HT-29 (cell line): ENCODE measurements at places on chromosomes 5 and 9.

DNA sequence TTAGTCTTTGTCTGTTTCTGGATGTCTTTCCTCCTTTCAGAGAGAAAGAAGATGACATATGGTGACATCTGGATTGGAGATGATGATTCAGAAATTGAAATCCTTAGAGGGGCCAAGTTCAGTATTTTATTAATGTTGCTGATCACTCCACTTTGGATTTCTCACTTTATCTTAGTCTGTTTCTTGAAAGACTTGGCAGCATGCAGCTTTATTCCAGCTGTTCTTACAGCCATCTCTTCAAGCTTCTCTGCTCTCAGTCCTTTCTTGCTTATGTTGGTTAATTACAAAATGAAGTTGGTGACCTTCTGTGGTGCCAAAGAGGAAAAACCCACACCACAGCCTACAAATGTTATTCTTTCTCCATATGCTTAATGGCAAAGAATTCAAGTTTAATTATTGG is 62.1 kb downstream of the SNCAIP start:
- no peak for DNase-seq

DNA sequence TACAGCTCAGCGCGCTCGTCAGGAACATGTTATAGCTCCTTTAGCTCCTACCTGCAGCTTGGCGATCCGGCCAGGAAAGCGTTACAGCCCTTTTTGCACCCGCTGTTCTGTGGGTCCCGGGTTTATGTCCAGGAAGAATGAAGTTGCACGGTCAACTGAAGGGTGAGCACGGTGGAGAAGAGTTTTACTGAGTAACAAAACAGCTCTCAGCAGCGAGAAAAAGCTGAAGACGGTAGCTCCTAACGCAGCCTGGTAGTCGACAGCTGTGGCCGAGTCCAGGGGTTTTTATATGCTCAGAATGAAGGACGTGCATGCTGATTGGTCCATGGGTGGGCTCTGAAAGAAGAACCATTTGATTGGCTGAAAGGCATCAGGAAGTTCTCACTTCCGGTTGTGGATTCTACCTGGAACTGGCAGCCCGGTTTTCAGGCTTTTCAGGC is 1830.1 kb upstream of the NUDT12 start:
- DNase-seq, result no peak

DNA sequence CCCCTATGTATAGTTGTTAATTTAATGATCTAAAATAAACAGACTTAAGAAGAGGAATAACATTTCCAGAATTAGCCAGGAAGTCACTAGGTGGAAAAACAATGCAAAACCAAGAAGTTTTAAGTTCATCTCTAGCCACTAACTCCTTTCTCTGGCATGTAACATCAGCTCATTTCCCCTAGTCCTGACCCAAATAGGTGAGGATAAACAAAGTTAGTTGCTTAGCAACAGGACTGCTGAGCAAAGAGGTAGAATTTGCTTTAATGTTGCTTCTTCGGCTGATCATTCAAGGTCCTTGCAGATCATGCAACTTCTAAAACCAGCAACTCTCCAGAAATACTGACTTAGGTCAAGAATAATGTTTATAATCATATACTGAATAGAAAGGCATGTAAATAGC is 675.8 kb downstream of the CETN3 start:
- no peak for DNase-seq

- DNase-seq, result no peak
These were observed 49.2 kb upstream of the ACO1 start for GRCh38 chr9:32334916-32335895.

DNA sequence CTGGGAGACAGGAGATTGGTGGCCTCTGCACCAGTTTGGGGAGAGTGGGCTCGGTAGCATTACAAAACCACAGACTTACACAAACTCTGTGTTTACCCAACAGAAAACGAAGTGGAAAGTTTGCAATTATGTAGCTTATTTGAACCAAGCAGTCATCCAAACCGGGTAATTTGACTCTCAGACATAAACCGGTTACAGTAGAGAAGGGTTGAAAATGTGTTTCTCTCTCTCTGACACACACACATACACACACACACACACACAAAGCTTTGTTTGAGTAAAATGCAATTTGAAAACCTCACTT is 97.1 kb upstream of the ZNF608 start:
- DNase-seq, result no peak

DNA sequence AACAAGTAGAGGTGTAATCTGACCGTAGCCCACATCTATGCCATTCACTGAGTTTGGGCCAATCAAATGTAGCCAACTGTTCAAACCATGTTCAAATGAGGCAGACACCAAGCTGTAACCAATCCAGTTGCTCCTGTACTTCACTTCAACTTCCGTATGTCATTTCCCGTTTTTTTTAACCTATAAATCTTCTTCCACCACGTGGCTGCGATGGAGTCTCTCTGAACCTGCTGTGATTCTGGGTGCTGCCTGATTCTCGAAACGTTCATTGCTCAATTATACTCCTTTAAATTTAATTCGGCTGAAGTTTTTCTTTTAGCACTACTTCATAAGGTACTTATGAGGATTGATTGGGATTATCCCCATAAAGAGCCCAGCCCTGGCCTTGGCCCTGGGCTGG is 179.7 kb downstream of the PIK3R1 start:
- no peak for DNase-seq

- DNase-seq, result no peak
These were observed 34.4 kb downstream of the CFAP90 start for GRCh38 chr5:7816535-7816901.

- DNase-seq, result no peak
These were observed 3.2 kb downstream of the IRX2 start for GRCh38 chr5:2748179-2748860.

GRCh38 chr9:126550891-126551351 is 62.8 kb upstream of the LMX1B start:
- no peak for DNase-seq

DNA sequence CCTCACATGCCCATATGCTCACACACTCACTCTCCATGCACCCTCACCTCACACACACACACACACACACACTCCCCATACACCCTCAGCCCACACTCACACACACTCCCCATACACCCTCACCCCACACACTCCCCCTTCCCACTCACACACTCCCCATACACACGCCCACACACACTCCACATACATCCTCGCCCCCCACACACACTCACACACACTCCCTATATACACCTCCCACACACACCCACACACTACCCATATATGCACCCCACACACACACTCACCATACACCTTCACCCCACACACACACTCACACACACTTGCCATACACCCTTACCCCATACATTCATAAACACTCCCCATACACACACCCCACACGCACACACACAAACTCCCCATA is 550.7 kb upstream of the DAP start:
- no peak for DNase-seq

DNA sequence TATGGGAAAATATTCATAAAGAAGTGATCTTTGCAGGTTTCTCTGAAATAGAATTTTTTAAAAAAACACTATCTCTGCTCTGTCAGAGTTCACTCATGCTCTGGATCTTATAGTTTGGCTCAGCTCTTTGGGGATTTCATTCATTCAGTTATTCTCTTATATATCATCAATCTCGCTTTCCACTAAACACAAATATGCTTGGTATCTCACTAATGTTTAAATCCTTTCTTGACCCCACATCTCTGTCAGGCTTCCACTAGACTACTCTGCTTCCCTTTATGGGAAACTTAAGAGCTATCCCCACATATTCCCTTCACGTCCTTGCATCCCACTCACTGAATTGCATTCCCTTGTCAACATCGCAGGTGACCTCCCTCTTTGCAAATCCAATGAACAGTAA is 396.1 kb downstream of the ENC1 start:
- DNase-seq, result no peak

DNA sequence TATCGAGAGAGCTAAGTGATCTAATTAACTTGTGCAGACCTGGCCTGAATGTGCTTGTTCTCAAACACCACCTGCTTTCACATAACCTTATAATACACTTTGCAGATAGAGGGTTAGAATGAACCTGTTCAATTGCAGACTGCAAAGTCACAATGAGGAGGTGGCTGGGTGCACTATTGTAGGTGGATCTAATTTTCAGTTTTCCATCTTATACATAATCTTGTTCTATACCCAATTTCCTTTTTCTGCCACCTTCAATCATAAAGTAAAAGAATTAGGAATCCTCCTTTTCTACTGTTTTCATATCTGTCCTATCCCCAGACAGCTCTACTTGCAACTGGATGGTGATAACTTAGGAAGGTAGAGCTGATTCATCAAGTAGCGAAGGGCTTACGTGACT is 68.8 kb upstream of the APC start:
- DNase-seq, result no peak

DNA sequence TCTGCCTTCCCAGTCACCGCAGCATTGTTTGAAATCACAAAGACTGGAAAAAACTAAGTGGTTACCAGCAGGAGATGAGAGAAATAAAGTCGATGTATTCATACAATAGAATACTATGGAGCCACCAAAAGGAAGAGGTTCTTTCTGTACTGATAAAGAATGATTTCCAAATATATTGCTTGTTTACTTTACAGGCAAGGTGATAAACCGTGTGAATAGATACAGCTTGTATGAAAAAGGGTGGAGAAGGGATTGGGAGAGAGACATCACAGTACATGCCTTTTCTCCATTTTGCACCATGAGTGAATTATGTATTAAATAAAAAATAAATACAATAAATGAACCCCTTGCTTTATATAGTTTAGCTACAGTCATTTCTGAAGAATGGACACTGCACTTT is 91.7 kb downstream of the RFK start:
- no peak for DNase-seq

DNA sequence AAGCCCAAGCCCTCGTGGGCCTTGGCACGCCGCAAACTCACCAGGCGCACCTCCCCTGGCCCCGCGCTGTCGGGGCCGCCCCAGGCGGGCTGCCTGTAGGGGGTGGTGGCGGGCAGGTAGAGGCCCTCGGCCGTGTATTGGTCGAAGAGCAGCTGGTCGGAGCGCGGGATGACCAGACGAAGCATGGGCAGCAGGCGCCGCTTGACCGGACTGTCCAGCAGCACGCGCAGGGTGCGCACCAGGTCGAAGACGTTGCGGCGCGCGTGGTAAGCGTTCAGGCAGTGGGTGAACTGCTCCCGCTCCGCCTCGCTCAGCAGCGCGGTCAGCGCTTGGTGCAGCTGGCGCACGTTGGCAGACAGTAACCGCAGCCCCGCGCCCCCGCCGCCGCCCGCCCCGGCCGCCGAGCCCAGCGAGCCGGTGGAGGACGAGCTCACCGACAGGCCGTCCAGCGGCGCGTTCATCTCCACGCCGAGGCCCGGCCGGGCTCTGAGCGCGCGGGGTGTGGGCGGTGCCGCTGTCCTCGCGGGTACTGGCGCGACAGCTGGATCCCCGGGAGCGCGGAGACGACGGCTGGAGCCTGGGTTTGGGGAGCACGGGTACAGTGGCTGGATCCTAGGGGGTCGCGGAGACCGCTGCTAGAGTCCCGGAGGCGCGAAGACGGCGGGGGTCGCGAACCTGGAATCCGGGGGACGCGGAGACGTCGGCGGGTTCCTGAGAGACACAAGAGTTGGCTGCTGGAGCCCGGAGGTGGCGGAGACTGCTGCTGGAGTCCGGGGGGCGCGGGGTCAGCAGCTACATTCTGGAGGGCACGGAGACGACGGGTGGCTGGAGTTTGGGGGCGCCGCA is 709 bp downstream of the WHRN start:
- DNase-seq, result no peak

DNA sequence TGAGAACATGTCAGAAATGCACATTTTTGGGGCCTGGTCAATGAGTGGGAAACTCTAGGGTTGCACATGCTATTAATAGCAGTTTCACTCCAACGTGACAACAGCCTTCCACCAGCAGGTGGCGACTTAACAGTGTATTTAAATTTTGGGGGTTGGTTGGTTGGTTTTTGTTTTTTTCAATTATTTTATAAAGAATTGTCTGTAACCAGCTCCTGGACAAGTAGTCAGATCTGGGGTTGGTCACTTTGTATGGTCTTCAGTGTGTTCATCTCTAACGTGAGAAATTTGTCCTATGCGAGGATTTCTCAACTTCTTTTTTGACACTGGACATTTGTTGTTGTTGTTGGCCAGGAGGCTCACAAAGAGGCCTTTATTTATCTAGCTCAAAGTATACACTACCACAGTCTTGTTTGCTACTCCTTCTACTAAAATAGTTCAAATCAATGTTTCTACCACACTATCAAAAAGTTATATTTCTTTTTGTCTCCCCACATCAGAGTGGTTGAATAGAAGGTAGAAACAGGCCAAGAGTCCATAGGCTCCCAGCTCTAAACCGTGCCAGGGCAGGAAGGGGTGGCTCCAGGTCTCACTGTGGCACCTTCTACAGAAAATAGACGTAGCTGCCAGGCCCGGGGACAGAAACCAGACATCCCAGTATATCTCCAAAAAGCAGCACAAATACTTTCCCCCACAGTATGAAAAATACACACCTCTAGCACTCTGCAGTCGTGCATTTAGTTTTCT is 110.4 kb downstream of the TRPM6 start:
- DNase-seq, result peak; percentile 60

GRCh38 chr9:30120666-30121065 is 2263.8 kb upstream of the ACO1 start:
- no peak for DNase-seq

DNA sequence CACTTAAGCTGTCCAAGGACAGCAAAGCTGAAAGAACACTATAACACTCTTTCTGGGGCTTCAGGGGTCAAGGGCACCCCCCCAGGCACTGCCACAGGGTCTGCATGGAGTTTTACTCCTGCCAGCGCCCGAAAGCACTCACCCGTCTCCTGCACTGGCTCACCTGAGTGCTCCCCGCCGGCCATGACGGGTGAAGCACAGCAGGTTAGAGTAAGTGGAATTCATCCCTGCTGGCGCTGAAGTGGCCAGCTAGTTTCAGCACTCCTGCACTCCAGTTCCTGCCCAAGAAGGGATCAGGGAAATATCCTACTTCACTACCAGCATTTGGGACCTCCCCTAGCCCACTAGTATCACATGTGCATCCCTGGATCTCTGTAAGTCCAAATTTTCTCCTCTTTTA is 516.0 kb downstream of the ZNF608 start:
- no peak for DNase-seq

DNA sequence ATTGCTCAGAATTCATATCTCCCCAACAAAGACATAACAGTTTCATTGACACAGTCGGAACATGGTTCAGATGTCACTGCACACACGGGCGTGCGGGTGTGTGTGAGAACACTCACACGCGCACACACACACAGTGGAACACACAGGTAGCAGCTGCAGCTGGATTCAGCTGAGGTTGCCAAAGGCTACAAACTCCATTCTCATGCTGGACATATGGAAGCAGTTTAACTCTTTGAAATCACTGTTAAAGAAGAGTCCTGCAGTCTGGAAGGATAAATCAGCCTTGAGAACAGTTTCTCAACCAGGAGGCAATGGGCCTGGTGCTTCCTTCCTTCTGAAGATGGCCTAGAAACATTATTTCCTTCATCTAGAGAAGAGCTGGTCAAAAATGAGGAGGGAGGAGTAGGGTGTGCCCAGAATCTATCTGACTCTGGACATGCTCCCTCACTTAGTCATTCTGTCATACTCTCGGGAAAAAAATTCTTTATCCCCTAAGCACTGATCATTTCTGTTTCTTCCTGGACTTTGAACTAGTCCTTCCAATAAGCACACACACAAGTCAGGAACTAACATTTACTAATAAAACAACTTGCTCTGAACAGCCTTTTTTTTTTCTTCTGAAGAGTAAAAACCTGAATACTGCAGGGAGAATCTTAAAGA is 160.6 kb downstream of the ZDHHC21 start:
- DNase-seq, result no peak

GRCh38 chr5:139964266-139964993 is 78.7 kb downstream of the NRG2 start:
- no peak for DNase-seq
